ENCODE measurements at places on chromosomes 4 and X.

- no peak for DNase-seq
Observed at GRCh38 chr4:148998719-148999118, 556.5 kb upstream of the NR3C2 start.

DNA sequence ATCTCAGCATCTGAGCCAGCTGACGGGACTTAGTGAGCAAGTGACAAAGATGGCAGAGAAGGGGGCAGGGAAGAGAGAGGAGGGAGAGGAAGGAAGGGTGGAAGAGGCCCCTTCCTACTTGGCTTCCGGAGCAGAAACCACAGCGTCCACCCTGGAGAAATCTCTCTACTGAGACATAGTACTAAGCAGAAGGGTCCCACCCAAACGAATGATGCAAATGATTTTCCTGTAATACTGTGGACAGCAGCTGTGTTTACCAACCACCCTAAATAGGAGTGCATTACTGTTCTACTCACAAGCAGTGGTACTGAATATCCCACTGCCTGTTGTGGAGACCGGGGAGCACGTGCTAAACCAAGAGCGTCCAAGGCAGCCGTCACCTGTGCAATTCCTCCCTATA lies 29.4 kb downstream of the DTHD1 start:
- DNase-seq: no peak

- no peak for DNase-seq
Observed at GRCh38 chr4:167509551-167509950, 275.3 kb upstream of the SPOCK3 start.

- no peak for DNase-seq
Observed at GRCh38 chrX:150547375-150548115, 20.9 kb upstream of the MTM1 start.

DNA sequence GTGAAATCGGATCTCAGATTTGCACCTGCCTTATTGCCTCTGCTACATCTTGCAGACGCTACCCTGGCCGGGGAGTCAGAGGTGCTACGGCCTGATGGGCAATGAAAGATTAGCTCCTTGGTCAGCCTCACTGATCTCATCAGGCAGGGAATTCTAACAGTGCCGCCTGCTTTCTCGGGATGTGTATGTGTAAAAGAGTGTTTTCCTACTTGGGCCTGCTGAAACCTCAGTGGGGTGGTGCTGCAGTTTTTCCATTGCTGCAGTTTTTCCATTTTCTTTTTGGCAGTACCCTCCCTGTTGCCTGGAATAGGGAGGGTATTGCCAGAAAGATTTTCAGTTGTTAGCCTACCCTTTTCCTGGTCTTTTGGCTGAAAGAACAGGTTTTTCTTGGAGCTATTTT lies 117.5 kb downstream of the CDKL5 start:
- DNase-seq: no peak

Measured in AG09319 (cell line).